CD8-positive, alpha-beta T cell (primary cell): ENCODE measurements at places on chromosomes 2 and 18.
A peak's percentile ranks its signal among the peaks of the same experiment; 100 is the strongest.

GRCh38 chr18:75248426-75249174 lies 38.0 kb downstream of the TSHZ1 start:
- no peak for DNase-seq

- DNase-seq = no peak
Observed at GRCh38 chr18:9055185-9055584, 47.3 kb upstream of the NDUFV2 start.

GRCh38 chr18:72834731-72835130 lies 33.1 kb downstream of the NETO1 start:
- DNase-seq = no peak

GRCh38 chr2:183665425-183665824 lies 541.2 kb downstream of the NUP35 start:
- no peak for DNase-seq

GRCh38 chr2:100188326-100188725 lies 45.9 kb upstream of the AFF3 start:
- no peak for DNase-seq

DNA sequence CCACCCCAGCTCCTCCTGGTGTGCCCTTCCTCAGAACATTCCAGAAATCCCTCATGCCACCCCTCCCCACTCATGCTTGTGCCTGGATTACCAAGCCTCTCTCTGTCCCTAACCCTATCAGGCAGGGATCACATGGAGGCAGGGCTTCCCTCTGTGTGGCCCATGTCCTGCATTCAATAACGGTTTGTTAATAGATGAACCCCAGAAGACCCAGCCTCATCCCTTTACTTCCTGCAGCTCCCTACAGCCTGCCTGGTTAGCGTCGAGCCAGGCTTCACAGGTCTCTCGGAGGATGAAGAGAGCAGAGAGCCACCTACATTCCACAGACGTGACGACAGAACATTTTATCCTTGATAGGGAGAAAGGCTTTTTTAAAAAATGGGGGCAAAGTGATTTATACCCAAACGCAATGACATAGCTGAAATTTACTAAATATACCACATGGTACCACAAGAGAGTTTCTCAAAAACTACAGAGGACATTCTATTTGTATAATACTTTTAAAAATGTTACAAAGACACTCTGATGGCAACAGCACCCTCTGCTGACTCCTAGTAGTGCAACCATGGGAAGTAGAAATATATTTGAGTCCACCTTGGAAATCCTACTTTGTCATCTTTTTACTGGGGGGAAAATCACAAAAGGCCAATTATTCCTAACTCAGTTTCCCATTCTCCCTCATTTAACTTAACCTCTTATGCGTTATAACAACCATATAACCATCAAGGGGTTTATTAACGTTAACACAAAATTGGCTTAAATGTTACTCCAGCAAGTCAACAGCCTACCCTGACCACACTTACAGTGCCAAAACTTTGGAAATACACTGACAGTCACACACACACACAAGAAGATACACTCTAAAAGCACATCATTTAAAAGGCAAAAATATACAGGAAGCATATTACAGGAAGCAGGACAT lies 30.7 kb downstream of the FBXO15 start:
- peak; percentile 22 for DNase-seq

- DNase-seq = no peak
Observed at GRCh38 chr2:168029071-168029470, 218.3 kb downstream of the STK39 start.

GRCh38 chr18:77635451-77635850 lies 385.8 kb downstream of the GALR1 start:
- DNase-seq = no peak

DNA sequence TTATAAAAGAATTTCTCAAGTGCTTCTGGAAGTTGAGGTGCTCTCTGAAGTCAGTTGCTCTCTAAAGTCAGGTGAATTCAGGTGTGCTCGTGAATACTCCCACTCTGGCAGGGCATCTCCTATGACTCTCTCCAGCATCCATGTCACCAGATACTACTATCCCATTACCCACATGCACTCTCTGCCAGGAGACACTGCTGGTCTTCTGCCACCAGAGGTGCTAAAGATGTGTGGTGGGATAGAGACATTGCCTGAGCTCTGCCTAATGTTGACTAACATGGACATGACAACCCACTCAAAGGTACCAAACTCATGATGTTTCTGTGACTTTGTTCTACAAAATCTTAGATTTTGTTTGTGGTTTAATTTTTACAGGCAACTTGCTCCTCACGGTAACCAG lies 106.4 kb upstream of the HNRNPA3 start:
- DNase-seq = no peak

- no peak for DNase-seq
Observed at GRCh38 chr2:159900343-159900742, 102.3 kb upstream of the CD302 start.

DNA sequence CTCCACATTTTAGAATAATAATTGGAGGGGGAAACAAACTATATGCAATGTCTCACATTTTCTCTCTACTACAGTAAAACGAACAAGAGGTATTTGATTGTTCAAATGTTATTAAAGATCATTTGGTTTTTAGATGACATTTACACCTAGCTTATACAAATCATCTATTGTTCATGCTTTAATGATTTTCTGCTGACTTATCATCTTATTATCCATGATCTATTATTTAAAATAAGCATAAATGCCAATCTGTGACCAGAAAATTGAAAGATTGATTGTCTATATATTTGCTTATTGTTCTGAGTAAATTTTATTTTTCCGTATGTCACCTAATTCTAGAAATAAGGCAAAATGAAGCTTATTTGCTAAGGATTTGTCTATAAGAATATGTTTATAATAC lies 537.2 kb downstream of the KCNJ3 start:
- DNase-seq = no peak

DNA sequence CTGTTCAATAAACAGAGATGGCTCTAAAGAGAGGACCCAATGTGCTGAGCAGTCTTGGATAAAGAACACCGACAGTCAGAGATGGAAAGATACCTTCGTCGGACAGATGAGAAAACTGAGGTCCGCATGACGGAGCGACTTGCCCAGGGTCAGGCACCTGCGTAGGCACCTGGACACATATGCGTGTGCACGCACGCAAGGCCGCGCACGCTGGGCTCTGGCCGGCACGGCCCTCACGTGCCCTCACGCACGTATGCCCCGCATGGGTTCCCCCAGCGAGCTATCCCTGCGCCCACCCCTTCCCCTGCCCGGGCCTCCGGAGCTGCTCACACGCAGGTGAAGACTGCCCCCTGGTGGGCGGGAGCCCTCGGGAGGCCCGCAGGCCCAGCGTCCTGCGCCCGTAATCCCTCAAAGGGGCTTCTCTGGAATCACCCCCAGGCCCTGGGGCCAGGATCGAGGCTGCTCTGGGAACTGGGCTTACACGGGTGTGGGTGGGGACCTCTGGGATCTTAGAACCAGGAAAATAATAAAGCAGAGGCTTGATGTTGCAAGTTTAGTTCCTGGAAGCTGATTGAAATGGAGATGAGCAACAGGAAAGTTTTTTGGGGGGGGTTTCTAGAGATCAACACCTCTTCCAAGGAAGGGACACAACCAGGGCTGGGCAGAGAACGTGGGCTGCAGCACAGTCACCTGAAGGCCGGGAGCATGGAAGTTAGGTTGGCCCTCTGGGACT lies 246.3 kb downstream of the TNS1 start:
- DNase-seq = peak; percentile 85

DNA sequence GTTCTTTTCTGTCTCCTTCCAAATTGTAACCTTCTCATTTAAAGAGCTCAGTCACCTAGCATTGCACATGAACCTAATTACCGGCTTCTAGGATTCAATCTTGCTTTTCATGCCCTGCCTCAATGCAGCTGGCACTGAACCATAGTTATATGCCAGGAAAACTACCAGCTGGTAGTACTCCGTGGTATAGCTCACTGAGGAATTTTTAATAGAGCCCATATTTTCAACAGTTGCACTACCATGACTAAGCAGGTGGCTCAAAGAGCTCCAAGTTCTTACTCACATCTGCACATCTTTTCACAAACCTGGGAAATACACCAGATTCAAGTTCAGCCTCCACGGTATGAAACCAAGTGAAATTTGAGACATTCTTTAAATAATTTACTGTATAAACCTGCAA lies 363.5 kb downstream of the GRB14 start:
- DNase-seq = no peak

DNA sequence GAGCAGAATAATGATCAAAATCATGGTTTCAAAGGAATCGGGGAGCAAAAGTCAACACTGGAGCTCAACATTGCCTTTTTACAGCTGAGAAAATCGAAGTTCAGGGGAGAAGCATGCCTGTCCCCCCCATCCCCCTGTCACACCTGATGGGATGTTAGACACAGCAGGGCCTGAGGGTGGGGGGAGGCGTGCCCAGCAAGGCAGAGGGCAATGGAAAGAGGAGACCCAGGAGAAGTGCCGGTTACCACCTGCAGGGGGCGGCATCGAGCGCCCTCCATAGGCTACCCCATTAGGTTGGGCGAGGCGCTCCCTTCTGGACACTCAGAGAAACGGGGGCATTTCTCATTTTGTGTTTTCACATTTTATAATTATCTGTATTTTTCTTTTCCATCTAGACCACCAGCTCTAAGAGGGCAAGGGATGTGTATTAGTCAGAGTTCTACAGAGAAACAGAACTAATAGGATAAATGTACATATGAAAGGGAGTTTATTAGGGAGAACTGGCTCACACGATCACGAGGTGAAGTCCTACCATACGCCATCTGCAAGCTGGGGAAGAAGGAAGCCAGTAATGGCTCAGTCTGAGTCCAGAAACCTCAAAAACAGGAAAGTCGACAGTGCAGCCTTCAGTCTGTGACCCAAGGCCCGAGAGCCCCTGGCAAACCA lies 271.3 kb downstream of the LRATD1 start:
- peak; percentile 45 for DNase-seq

DNA sequence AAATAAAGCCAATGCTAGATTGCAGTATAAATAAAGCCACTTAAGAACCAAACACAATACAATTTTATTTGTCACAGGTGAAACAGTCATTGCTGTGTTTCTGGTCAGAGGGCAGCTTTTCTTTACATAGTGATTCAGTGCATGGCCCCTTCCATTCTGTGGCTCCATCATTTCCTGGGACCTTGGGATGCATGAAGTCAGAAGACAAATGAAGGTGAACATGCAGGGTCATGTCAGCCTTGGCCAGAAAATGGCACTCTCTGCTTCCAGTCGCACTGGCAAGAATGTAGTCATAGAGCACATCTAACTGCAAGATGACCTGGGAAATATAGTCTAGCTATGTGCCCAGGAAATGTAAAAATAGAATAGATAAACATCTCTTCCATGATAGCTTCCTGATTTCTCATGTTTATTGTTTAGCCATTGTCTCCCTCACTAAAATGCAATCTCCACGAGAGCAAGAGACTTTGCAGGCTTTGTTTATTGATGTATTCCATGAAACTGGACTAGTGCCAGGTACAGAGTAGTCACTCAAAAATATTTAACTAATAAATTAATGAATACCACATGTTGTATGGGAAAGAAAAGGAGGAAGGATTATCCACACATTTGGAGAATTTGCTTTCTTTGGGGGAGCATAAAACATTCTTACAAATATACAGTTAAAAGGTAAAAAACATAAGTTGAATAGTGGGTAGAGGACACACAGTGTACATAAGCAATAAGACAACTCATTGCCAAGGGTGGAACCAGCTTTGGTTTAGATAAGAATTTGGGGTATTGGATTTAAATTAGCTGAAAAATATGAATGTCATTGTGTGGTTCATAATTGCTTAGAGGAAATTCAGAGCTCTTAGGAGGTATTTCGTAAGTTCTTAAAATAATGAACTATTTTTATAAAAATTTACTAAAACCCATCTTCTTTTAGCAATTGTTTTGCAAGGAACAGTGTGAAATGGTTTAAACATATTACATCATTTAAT lies 343.8 kb downstream of the PID1 start:
- no peak for DNase-seq

DNA sequence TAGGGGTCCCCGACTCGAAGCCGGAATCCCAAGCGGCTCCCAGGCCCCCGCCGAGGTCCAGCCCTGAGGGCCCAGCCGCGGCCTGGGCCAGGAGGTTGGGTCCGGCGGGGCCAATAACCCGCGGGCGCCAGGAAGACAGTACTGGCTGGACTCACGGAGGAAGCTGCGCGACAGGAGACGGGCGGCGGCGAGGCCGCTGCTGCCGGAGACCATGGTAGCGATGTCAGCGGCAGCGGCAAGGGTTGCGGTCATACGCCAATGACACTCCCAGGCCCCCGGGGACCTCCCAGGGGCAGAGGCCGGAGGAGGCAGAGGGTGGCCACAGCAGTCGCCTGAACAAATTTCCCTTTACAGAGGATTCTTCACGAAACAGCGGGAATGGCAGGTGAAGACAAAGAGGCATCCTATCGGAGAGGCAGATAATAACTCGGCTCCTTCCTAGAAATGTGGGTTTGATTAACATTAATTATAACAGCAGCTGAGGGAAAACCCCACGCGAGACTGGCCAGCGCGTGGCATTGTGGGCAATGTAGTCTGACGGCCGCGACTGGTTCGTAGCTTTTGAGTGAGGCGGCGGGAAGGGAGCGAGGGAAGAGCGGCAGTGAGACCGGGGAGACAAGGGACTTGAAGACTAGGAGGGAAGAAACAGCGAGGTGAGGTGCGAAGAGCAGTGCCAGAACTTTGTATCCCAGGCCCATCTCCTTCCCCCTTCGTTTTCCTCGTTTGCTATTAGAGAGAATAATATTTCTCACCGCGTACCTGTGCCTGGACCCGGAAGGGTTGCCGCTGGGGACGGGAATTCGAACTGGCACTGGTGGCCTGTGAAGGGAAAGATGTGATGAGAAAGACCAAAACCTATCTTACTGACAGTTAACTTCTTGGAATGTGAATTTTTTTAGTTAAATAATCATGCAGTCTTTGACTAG lies at the start of gene SUCLG1:
Gene SUCLG1 (minus strand): TSS at position 263 of the 926 bp plus-strand sequence. CDS start 11 bp downstream, at position 252.
- peak; percentile 78 for DNase-seq

- DNase-seq = no peak
Observed at GRCh38 chr2:199470672-199471442, 13.1 kb upstream of the SATB2 start.

- DNase-seq = no peak
Observed at GRCh38 chr2:50448556-50448955, 583.4 kb downstream of the NRXN1 start.

DNA sequence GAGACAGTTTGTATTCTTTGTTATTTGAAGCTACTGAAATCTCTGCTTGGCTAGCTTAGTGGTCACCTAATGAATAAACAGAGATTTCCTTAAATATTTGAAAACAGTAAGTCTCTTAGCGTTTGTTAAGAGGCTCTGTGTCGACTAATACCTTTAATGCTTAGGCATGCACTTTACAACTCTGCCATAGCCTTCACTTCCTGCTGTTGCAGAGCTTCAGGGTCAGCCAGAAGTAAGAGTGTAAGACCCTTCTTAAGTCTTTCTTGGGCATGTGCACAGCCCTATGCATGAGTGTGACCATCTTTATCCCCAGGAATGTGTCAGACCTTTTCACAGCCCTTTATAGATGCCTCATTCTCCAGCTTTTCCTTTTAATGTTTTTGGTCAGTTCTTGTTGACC lies 195.3 kb upstream of the ALPP start:
- no peak for DNase-seq

- no peak for DNase-seq
Observed at GRCh38 chr2:134952608-134953007, 34.0 kb downstream of the CCNT2 start.

GRCh38 chr2:106085181-106085940 lies 108.7 kb downstream of the UXS1 start:
- DNase-seq = peak; percentile 75
